NCI-H2081 (cell line): ENCODE measurements at places on chromosomes 5 and 9.

- DNase-seq, result no peak
These were observed 57.4 kb upstream of the RANBP6 start for GRCh38 chr9:6072865-6073264.

GRCh38 chr5:35483780-35484179 lies 133.9 kb upstream of the SPEF2 start:
- DNase-seq, result no peak

GRCh38 chr9:115799734-115800133 lies 353.9 kb upstream of the PAPPA start:
- no peak for DNase-seq

DNA sequence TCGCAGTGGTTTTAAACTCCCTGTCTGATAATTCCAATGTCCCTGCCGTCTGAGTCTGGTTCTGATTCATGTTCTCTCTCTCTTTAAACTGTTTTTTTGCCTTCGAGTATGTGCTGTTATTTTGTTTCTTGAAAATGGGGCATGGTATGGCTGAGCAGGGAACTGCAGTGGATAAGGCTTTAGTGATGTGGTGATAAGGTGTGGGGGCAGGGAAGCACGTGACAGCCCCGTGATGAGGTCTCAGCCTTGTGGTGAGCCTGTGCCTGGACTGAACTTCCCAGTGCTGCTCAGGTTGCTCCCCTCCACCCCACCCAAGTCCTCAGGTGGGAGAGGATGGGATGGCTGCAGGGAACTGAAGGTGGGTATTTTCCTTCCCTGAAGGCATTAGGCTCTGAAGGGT lies 5.5 kb upstream of the ZNF354B start:
- no peak for DNase-seq

DNA sequence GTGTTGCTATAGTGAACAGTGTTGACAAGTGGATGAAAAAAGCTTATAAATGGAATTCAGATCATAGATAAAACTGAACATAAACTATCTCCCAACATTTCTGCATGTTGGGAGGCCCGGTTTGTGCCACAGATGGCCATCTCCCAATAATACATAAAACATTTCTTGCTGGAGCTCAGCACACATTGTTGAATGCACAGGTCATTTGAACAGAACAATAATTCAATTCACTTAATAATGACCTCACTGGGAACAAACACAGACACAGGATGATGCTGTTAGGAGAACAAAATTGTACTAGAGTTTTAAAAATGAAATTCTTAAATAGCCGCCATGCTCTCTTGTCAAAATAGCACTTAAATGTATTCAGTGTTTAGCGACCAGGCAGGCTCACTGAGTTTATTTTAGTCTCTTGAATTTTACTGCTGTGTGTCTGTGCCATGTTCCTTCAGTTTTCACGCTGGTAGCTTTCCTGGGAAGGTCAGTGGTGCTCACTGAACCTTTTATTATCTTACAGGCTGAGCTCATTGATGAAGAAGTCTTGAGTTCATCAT lies 85.0 kb upstream of the SSBP2 start:
- DNase-seq, result no peak

DNA sequence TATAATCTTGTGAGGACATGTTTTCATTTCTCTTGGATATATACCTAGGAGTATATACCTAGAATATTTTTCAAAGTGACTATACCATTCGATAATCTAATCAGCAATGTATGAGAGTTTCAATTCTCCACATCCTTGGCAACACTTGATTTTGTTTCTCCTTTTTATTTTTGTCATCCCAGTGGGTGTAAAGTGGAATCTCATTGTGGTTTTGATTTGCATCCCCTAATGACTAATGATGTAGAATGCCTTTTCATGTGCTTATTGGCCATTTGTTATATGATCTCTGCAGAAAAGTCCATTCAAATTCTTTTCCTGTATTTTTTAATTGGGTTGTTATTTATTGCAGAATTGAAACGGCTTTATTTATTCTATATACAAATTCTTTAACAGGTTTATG lies 15.2 kb downstream of the ZCCHC9 start:
- DNase-seq, result no peak

- DNase-seq, result no peak
These were observed 27.0 kb downstream of the GRIN3A start for GRCh38 chr9:101711330-101711941.

- no peak for DNase-seq
These were observed 115.7 kb upstream of the MPDZ start for GRCh38 chr9:13395156-13395555.

DNA sequence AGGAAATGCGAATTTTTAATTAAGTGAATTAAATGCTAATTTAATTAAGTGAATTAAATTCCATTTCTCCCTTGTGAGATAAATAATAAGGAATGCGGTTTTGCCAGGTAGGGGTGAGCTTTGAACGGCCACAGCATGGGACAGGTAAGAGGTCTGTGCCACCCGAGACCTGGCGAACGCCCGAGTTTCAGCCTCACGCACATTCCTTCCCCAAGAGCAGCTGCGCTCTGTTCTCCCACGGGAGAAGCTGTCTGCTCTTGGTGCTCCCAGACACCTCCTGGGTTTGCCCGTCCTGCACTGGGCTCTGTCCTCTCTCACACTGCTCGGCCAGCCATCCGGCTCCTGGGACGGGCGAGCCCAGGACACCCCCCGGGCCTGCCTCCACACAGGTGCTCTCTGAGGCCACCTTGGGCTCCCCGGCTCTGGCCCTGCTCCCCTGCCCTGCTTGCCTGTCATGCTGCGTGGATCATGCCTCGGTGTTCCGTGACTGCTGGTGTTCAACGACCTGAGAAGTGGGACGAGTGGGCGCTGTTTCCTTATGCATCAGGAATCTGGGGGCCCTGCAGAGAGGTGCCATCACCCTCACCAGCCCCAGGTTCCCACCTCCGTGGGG lies 13.7 kb upstream of the CAMSAP1 start:
- no peak for DNase-seq

DNA sequence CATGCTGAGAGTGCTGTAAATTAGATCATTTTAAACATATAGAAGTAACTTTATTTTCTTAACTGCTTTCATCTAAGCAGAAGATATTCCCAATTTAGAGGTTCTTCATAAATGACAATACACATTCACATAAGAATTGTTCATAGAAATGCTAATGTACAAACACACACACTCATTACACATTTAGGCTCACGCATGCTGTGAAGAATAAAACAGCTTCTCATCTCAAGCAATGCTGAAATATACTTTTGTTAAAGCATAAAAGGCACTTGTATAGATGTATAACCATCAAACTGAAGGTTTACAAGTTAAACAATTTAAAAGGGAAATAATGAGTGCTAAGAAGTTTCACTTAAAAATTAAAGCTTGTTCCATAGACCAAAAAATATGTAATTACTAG lies 18.1 kb upstream of the FTMT start:
- no peak for DNase-seq

DNA sequence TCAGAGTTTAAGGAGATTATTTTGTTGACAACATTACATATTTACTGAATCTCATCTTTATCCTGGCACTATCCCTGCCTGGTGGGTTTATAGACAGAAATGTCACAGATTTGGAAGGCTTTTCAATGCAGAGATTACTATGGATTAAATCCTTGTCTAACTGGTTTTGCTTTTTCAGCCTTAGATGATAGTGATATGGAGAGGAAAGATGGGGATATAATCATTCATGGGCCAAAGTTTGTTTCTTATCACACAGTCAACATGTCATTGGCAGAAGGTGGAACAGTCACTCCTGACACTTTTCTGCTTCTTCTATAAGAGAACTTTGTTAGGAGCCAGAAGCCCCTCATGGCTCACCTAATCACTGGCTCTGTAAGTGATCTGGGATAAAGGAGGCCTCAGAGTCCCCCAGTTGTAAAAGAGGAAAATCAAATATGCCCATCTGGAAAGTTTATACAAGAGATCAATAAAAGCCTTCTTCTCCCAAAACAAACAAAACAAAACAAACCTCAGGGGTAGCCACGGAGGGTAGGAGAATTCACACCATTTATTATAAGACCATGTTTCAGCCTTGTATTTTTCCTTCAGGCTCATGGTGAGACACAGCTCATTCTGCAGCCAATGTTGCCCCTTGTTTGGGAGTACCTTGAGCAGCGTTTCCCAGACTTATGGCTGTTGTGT lies 101.2 kb downstream of the PCSK1 start:
- no peak for DNase-seq

DNA sequence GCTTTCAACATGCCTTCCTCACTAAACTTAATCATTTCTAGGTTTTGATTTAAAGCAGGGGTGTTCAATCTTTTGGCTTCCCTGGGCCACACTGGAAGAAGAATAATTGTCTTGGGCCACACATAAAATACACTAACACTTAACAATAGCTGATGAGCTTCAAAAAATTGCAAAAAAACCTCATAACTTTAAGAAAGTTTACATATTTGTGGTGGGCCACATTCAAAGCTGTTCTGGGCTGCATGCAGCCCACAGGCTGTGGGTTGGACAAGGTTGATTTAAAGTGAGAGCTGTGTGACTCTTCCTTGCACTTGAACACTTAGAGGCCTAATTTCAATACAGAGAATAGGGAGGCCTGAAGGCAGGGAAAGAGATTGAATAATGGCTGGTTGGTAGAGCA lies 598.3 kb downstream of the EFNA5 start:
- no peak for DNase-seq

- DNase-seq, result no peak
These were observed 479.4 kb downstream of the AGTPBP1 start for GRCh38 chr9:85262333-85262732.

DNA sequence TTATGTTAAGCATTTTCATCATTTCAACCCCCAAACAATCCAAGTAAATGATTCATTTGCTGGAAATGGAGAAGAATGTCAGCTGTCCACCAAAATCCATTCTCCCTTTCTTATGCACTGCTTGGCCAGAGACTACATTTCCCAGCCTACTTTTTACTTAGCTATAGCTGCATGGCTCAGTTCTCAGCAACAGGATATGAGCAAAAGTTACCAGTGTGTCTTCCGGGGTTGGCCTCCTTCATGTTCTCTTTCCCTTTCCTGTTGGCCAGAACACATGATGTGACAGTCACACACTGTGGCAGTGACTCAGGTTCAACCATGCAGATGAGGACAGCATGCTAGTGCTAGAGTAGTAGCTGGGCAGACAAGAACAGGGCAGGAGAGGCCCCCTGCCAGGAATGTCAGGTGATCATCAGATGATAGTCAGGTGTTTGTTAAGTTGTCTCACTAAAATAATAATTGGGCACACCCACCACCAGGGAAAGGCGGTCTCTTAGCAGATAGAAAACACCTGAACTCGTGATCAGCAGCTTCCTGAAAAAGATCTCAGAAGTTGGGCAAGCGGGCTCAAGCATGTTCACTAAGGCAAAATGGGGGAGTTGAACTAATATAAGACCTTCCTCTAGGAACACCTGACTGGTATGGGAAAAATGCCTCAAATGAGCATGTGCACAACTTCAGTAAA lies 12.2 kb downstream of the GPR150 start:
- no peak for DNase-seq

GRCh38 chr9:16579872-16580432 lies 290.5 kb downstream of the BNC2 start:
- no peak for DNase-seq

GRCh38 chr5:59246882-59247281 lies 646.6 kb downstream of the PDE4D start:
- DNase-seq, result no peak

GRCh38 chr9:69812068-69813000 lies 8.3 kb upstream of the CFAP95 start:
- no peak for DNase-seq

DNA sequence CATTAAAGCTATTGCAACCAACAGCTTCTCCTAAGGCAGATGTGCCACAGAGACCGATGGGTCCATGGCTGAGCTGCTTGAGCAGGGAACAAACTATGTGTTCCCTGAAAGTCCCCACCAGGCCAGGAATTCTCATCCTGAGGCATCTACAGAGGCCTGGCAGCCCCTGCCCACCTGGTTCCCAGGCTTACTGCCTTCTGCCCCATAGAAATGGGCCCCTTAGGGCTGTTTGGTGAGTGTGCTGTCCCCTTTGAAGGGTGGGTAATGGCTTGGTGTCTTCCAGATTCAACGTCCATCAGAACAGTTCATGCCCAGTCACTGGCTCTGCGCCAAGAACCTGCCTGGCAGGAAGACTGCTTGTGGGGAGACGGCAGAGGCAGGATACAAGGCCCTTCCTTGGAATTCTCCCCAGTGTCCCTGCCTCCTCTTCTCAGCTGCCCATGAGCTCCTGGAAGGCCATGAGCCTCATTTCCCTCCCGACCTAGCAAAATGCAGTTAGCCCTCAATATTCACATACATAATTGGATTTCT lies 3.8 kb upstream of the COL27A1 start:
- no peak for DNase-seq

DNA sequence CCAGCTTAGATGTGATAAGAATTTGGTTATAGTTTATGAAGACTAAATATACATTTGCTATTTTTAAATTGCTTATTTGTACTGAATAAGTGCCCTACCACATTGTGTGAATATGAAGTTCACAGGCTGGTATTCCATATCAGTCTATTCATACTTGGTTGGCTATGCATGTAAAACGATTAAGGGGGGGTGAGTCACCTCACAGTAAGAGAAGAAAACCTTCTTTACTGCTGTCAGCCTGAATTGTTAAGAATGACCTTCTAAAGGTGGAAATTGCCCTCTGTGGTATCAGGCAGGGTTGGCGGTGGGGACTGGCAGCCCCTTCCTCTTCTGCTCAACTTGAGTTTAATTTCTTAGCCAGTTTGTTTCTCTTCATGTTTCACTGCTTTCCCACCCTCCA lies 127.0 kb upstream of the RPS23 start:
- DNase-seq, result no peak

GRCh38 chr5:33892620-33893137 lies 889 bp upstream of the ADAMTS12 start:
- no peak for DNase-seq

GRCh38 chr9:108786901-108787689 lies 68.7 kb downstream of the ACTL7B start:
- DNase-seq, result no peak

GRCh38 chr5:151630088-151630487 lies 39.0 kb upstream of the FAT2 start:
- no peak for DNase-seq

GRCh38 chr9:69463497-69464068 lies 138.6 kb downstream of the ENTREP1 start:
- DNase-seq, result no peak

- DNase-seq, result no peak
These were observed 24.6 kb downstream of the TJP2 start for GRCh38 chr9:69198521-69199220.

DNA sequence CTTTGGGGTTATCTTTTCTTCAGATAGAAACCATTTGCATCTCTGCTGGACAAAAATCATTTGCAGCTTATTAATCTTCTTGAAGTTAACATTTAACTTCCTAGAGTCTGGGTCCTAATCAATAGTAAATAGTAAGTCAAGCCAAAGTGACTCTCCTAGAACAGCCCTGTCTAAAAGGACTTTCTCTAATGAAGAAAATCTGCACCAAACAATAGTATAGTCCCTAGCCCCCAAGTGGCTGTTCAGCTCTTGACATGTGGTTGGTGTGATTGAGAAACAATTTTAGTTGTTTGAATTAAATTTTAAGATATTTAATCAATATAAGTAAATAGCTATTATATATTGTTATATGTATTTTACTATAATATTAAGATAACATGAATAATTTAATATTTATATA lies 64.6 kb upstream of the SHB start:
- no peak for DNase-seq
